ENCODE measurements at places on chromosomes 1 and 21. TPM values are rescaled to one million over a fixed set of nuclear protein-coding genes. Genes with fewer than 3 reads are reported as not detected.

Gene GLIS1
- polyA plus RNA-seq, result not detected

Gene ATP1A4
- not detected for polyA plus RNA-seq

Gene SIM2
- polyA plus RNA-seq, result 3.4 TPM

Gene MSH4
- polyA plus RNA-seq, result 0.11 TPM

Gene HCRTR1
- not detected for polyA plus RNA-seq

Gene CYP4A22
- not detected for polyA plus RNA-seq

Gene GBP2
- not detected for polyA plus RNA-seq

Gene SELENBP1
- polyA plus RNA-seq, result 0.83 TPM

Gene SYTL1
- not detected for polyA plus RNA-seq

Gene ABL2
- 5.5 TPM for polyA plus RNA-seq

Gene SUSD4
- polyA plus RNA-seq, result 153 TPM

Gene TNFRSF1B
- not detected for polyA plus RNA-seq

Gene SH2D2A
- not detected for polyA plus RNA-seq

Gene C1orf226
- polyA plus RNA-seq, result 1.1 TPM

Gene OR10J1
- not detected for polyA plus RNA-seq

Gene HSD3B1
- polyA plus RNA-seq, result not detected

Gene IL22RA1
- polyA plus RNA-seq, result not detected

Gene ITLN2
- polyA plus RNA-seq, result not detected

Gene CFHR5
- not detected for polyA plus RNA-seq

Gene COL11A1
- 2.6 TPM for polyA plus RNA-seq

Gene GPR37L1
- polyA plus RNA-seq, result 25.0 TPM

Gene CCDC17
- not detected for polyA plus RNA-seq
